Omental fat pad (tissue), 4 donors: ENCODE measurements at places on chromosomes 1 and 21. TPM values are rescaled to one million over a fixed set of nuclear protein-coding genes. Genes with fewer than 3 reads are reported as not detected.

Gene TMIGD3
- total RNA-seq = 17.1 TPM

Gene SPRR5
- not detected for total RNA-seq

Gene ICOSLG
- 9.1 TPM for total RNA-seq

Gene FNDC10
- total RNA-seq = 2.6 TPM

Gene FLG2
- not detected for total RNA-seq

Gene CLCA4
- not detected for total RNA-seq

Gene LEPROT
- 80.8 TPM for total RNA-seq

Gene C1QTNF12
- total RNA-seq = 1.0 TPM

Gene SLC2A5
- 4.1 TPM for total RNA-seq

Gene MCOLN3
- 29.2 TPM for total RNA-seq

Gene MATN1
- not detected for total RNA-seq

Gene REN
- 1.4 TPM for total RNA-seq

DNA sequence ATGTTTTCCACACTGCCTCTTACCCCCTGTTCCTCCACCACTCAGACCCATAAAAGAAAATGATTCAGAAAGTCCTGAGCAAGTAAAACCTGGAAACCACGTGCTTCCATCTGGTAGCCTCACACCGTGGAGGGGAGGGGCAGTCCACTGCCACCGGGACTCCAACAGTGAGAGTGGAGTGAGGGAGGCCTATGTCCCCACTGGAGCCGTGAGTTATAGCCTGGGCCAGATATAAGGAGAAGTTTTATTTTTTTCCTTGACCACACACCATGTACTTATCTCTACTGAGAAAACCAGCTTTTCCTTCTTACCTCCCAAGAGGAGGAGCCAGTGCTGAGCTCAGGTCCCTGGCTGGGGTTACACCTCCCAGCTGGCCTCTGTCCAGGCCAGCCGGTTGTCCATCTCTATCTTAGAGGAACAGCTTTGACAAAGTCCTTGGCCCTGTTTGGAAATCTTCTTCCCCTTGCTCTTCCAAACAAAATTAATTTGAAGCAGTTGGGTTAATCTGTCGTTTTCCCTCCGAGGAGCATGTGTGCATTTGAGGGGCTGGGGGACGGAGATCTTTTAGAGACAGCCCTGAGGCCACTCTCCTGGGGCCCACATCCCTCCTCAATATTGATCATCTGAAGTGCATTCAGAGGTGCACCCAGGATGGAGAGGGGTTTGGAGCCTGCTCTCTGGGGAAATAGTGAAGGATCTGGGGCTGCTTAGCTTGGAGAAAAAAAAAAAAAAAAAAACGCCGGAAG is 49.1 kb upstream of the SERBP1 start:
- no peak for DNase-seq

DNA sequence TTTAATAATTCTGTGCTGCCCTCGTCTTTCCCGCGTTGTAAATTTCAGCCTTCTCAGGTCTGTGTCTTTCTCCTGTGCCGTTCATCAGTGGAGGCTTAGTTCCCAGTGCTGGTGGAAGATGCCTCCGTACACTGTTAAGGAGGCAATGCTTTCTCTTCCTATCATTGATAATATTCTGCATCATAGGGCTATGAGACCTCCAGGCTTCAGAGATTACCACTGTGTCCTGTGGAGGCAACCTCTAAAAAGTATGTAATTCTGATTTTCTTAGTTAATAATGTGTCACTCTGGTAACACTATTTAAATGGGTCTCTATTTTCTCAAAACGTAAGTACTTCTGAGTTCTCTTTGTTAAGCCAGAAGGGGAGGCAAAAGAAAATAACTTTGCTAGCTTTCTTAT is 538.3 kb downstream of the SMYD3 start:
- no peak for DNase-seq

- no peak for DNase-seq
These were observed 29.1 kb downstream of the SLC19A1 start for GRCh38 chr21:45513003-45513717.

DNA sequence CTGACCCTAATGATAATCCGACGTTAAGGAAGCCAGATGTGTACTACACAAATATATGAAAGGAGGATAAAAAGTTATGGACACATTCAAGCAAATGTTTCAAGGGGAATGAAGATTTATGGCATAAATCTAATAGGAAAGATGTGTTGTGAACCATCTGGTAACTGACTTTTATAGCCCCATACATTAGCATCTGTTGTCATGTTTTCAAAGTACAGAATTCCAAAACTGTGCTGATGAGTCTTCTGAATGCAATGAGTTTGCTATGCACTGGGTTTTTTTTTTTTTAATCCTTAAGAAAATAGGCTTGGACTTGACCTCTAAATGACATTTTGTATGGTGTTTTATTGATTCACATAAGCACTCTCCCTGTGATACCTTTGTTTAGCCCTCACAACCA is 158.5 kb upstream of the ESRRG start:
- DNase-seq = no peak

DNA sequence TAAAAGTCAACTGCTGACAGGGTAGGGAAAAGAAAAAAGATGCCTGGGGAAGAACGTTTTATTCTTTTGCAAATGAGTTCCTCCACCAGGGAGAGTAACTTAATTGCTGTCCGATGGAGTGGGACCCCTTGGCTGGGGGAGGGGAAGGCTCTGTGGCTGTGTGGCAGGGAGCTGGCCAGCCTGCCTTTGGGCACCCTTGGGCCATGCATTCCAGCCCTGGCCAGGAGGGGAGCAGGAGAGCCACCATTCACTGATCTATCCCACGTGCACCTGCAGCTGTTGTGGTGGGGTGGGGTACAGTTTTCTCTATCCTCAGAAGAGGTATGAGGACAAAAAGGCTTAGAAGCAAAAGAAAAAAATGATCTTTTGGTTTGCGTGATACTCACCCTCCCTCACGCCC is 116.9 kb downstream of the KCNK1 start:
- DNase-seq = no peak

- no peak for DNase-seq
These were observed 284.1 kb upstream of the BEND5 start for GRCh38 chr1:49060766-49061165.

- no peak for DNase-seq
These were observed 112.4 kb downstream of the TBX19 start for GRCh38 chr1:168392958-168393549.

DNA sequence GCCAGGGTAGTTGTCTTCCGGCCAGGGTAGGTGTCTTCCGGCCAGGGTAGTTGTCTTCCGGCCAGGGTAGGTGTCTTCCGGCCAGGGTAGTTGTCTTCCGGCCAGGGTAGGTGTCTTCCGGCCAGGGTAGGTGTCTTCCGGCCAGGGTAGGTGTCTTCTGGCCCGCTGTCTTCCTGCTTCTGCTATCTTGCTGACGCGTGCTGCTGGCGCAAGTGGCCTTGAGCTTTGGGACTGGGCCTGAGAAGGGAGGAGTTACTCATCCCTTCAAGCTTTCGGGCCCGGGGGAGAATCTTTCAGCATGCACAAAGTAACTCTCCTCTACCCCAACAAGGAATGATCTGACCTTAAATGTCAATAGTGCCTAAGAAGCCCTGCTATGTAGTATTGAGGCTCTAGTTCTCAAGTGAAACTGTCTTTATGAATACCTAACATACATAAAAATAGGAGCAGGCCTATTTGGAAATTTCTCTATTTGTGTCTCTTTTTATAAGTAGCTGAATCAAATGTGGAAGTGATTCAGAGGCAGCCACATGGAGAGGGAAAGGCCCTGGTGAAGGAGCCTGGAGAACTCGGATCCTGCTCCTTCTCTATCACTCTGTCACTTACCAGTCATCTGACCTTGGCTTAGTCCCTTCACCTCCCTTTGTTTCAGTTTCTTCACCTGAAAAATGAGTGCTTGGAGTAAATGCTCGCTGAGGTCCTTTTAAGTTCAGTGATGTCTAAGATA is 65.6 kb downstream of the RGL1 start:
- DNase-seq = no peak
